ENCODE measurements at places on chromosomes 4 and X. TPM values are rescaled to one million over a fixed set of nuclear protein-coding genes. Genes with fewer than 3 reads are reported as not detected.

GRCh38 chr4:149735796-149736195 is 79.8 kb downstream of the IQCM start:
- no peak for DNase-seq

- no peak for DNase-seq
Observed at GRCh38 chrX:48578661-48579128, 4.4 kb downstream of the RBM3 start.

DNA sequence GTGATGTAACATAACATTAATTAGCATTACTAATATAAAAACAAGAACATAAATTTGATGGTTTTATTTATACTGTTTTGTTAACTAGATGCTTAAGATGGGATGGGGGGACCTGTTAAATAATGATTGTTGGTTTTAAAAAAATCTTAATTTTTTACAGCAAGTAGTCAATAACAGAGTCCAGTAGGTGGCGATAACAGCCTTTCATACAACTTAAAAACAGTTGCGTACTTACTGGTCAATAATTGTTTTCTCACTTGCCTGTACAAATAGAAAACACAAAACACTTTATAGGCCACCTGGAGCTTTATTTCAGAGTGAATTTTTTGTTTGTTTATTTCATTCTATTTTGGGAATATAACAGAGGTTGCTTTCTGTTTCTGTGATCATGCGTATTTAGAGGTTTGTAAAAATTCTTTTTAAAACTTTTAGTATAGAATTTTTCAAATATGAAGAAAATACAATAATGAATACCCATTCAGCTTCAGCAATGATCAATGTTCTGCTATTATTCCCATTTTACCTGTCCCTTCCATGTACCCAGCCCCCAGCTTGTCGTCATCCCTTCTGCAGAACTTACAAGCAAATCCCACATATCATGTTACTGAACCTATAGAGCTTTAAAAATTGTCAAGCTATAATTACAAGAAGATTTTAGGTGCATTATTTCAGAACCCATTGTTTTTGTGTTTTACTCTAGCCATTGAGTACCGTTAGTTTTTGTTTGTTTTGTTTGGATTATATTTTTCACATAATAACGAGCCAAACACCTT is 97.1 kb downstream of the MRPL1 start:
- DNase-seq: peak; percentile 6

DNA sequence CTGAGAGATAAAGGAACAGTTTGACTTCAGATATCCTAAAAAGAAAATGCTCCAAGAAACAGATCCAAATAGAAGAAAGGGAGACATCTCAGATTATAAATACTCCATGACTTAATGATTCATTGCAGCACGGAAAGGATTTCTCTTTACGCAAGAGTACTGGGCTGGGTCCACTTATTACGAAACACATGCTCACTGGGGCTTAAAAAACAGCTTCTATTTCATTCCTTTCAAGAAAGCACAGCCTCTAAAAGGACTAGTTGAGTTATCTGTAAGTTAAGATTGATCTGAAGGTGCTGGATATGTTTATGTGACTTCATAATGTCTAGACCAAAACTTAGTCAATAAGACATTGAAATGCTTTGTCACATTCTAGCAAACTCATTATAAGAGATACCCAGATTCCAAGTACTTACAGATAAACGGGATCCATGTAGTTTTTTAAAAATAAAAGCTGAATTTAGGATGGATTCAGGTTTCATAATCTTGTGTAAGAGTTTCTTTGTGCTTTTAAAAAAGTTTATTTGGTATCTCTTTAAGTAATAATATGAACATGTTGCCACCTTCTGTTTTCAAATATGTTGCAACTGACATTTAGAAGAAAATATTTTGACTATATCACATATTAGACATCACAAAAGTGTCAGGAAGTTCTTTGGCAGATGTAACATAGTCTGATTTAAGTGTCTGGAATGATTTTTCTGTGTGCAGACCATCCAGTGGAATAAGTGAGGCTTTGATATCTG is 109.5 kb upstream of the MYOZ2 start:
- no peak for DNase-seq

GRCh38 chrX:41935832-41936231 is 12.5 kb upstream of the CASK start:
- DNase-seq: no peak

DNA sequence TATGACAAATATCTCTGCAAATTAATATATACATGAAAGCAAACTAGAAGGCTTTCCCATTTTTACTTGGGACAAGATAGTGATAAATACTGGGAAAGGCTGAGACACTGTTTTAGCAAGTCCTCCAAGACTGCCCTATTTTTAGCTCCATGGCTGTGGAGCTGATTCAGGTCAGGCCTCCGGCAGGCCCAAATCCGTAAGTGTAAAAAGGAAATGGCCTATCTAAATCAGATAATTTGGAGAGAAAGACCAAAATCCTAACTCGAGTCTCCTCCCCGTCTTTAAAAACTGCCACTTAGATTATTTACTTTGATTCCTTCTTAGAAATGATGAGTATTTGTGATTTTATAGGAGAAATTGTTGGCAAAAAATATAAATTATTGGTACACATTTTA is 2.9 kb downstream of the OTUD4 start:
- DNase-seq: no peak

- no peak for DNase-seq
Observed at GRCh38 chr4:159185591-159186023, 82.7 kb downstream of the RAPGEF2 start.

DNA sequence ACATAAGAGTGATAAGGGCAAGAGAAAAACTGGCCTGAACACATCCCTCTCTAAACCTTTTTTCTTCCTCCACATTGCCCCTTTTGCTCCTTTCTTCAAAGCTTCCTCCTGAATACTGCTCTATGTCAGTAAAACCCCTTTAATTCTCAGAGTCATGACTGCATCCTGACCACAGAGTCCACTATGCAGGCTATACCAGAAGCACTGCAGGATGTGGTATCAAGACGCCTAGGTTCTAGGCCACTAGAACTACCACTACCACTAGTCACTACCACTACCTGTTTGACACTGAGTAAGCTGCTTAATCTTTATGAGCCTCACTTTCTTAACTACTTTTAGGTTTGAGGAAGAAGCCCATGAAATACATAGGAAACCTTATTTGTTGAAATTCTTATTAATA is 38.7 kb downstream of the ARHGEF9 start:
- DNase-seq: peak; percentile 54

DNA sequence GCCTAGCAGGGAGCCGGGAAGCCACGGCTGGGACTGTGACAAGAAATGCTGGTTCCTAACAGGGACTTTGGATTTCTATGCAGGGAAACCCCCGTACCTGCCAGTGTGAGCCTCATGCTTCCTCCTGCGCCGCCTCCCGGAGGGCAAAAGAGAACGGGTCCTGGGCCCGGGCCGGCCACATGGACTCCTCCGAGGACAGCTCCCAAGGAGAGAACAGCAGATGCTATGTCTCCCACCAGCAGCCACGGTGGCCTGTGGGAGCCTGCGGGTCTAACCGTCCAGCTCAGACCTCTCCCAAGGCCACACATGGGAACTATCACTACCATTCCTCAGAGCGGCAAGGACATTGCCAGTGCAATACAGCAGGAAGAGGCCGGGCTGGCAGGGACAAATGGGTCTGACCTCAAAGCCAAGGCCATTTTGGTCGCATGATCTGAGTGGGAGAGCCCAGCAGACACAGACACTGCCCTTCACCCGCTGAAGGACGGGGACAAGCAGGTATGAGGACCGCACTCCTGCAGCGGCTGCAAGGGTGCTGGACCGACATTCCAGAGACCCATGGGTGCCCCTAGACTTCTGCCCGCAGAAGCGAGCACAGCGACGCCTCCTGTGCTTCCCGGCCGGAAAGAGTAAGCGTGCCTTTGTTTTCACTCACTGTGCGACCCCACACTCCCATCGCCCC is 4.5 kb upstream of the C4orf50 start:
- DNase-seq: no peak

Gene SMIM10L2A
- polyA plus RNA-seq: 0.10 TPM

Gene UGT2A2
- not detected for polyA plus RNA-seq
